ENCODE measurements at places on chromosomes 5 and 9. TPM values are rescaled to one million over a fixed set of nuclear protein-coding genes. Genes with fewer than 3 reads are reported as not detected.

DNA sequence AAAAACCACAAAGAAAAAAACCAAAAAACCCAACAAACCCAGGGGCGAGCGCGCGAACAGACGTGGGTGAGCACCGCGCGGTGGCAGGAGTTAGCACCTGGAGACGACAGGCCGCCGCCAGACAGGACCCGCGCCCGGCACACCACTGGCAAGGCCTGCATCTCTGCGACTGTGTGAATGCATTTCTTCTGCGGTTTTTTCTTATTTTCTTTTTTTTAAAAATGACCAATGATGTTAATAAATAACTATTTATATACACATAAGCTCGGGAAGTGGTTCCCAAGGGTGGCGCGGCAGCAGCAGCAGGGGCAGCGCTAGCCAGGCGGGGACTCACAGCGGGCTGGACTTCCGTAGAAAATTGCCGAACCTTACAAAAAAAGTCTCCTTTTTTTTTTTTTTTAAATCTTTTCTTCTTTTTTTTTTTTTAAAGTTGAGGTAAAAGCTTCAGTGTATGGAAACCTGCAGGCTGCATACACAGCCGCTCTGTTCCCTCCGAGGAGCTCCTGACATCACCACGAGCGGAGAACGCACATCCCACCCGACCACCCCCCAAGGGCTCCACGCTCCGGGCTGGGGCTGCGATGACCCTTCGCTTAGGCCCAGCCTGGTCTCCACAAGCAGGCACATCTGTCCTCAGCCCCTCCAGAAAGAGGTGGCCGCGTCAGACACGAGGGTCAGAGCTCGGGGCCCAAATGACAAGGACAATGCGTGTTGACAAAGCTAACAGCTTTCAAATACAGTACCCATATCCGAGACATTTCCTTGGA is 7.4 kb downstream of the BRD3OS start:
- H3K27ac ChIP-seq = no peak overlapping the region
- peaks cover 13% of the 10 kb centered on the region for H3K36me3 ChIP-seq
- DNase-seq = no peak
- no peaks in the 10 kb centered on the region for H3K27me3 ChIP-seq

DNA sequence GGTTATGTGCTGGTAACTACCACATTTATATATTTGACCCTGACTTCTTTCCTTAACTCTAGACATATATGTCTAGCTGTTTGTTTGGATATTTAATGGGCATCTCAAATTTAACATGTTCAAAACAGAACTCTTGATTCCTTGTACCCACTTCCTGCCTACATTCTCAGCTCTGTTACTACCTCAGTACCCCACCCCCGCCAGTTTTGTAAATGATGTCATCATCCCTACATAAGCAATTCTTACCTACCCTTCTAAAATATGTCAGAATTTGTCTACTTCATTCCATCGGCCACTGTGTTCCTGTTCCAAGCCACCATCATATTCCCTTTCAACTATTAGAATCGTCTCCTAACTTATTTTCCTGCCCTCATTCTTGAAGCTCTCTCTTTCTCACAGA is 4.8 kb downstream of the RAD50 start:
- H3K27ac ChIP-seq = peak overlapping the region; percentile 10
- no peak overlapping the region for H3K4me3 ChIP-seq
- peaks cover 3% of the 10 kb centered on the region for H3K4me1 ChIP-seq
- no peaks in the 10 kb centered on the region for H3K27me3 ChIP-seq

DNA sequence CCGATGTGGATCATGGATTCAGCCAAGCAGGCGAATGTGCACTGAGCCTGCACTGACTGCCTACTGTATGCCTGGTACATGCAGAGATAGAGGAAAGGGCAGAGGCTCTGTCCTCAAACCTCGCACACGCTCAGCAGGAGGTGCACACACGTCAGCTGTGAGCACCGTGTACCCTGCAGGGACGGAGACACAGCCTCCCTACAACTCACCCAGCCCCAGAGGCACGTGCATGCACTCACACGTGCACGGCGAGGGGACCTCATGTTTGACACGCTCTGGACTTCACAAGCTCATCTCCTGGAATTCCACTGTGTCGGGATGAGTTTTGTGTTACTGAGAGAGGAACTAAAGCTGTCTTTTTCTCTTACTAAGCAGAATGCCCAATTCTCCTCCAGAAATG is 48.4 kb downstream of the IRX2 start:
- H3K27me3 ChIP-seq = no peaks in the 10 kb centered on the region
- no peak overlapping the region for H3K4me3 ChIP-seq
- DNase-seq = no peak
- no peaks in the 10 kb centered on the region for H3K4me1 ChIP-seq

Gene ADGRV1
- total RNA-seq = 10.0 TPM

GRCh38 chr9:125204477-125204876 is 4.1 kb downstream of the RABEPK start:
- H3K36me3 ChIP-seq = peaks cover 19% of the 10 kb centered on the region
- H3K4me1 ChIP-seq = peaks cover 8% of the 10 kb centered on the region
- no peak overlapping the region for H3K4me3 ChIP-seq
- DNase-seq = no peak
- no peaks in the 10 kb centered on the region for H3K27me3 ChIP-seq

Measured in astrocyte (in vitro differentiated cells and primary cell).